ENCODE measurements at places on chromosomes 3 and 15. TPM values are rescaled to one million over a fixed set of nuclear protein-coding genes. Genes with fewer than 3 reads are reported as not detected.

DNA sequence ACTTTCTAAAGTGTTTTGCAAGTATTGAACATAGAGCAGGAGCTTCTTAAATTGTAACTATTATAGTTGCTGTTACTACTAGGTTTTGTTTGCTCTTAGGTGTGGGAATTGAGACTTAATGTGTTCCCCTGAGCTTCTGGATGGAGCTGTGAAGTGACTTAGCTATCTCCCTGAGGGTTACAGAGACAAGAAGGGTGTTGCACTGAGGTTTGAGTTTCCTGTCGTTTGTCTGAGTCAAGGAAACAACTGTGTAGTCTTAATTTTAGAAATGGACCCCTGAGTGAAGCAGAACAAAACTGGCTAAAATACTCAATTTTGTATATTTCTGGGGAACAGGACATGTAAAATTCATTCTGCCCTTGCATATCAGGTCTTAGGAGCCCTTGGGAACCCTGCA is 20.4 kb downstream of the TTC21A start:
- DNase-seq, result no peak

DNA sequence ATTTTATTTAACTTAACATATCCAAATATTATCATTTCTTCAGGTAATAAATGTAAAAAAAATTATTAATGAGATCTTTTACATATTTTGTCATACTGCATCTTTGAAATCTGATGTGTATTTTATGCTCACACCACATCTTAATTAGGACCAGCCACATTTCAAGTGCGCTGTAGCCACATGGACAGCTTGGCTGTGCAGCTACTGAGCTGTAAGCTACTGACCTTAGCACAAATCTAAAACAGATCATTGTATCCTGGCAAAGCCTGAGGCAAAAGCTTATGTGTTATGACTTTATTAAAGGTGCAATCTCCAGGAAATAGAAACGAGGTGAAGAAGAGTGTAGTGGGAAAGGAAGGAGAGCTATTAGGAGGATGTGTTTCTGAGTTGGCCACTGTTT is 126.7 kb upstream of the UBE2E2 start:
- no peak for DNase-seq

IL17RE gene
- total RNA-seq, result 2.6 TPM

SLC9C1 gene
- total RNA-seq, result 1.3 TPM

PIK3CA gene
- total RNA-seq, result 17.2 TPM

Data from right atrium auricular region (tissue), 2 donors.